ENCODE measurements at places on chromosomes 12 and 14.
A peak's percentile ranks its signal among the peaks of the same experiment; 100 is the strongest.

DNA sequence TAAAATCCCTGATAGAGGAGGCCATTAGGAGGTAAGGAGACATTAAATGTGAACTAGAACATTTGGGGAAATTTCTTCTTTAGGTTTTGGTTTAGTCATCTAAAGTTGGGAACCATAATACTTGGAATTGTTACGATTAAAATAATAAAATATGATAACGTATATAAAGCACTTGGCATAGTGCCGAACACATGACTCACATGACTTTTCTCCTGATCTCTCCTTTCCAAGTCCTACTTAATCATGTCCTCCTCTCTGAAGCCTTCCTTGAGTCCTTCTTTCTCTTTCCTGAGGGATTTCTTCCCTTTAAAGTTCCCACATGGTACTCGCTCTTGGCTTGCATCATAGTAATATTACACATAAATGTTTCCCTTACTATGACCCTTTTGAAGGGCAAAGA, 20.0 kb downstream of the BEST3 start:
- DNase-seq, result no peak

- no peak for DNase-seq
These were observed 16.3 kb downstream of the CYP46A1 start for GRCh38 chr14:99700379-99700778.

- DNase-seq, result no peak
These were observed 12.7 kb downstream of the GCH1 start for GRCh38 chr14:54889919-54890318.

DNA sequence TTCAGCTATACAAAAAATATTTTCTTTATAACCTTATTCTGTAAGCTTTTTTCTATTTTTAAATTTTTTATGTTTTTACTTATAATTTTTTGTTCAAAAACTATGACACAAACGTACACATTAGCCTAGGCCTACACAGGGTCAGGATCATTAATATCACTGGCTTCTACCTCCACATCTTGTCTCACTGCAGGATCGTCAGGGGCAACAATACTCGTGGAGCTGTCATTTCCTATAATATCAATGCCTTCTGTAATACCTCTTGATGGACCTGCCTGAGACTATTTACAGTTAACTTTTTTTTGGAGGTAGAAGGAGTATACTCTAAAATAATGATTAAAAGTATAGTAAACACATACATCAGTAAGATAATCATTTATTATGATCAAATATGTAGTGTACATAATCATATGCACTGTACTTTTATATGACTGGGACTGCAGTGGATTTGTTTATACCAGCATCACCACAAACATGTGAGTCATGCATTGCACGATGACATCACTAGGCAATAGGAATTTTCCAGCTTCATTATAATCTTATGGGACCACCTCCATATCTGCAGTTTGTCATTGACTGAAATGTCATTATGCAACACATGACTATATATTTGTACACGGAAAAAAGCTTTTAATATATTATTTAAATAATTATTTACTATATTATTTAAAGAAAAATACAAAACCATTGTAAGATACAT, 18.5 kb upstream of the PMCH start:
- DNase-seq, result no peak

- DNase-seq, result no peak
These were observed 208.6 kb upstream of the TMTC1 start for GRCh38 chr12:29992366-29992765.

DNA sequence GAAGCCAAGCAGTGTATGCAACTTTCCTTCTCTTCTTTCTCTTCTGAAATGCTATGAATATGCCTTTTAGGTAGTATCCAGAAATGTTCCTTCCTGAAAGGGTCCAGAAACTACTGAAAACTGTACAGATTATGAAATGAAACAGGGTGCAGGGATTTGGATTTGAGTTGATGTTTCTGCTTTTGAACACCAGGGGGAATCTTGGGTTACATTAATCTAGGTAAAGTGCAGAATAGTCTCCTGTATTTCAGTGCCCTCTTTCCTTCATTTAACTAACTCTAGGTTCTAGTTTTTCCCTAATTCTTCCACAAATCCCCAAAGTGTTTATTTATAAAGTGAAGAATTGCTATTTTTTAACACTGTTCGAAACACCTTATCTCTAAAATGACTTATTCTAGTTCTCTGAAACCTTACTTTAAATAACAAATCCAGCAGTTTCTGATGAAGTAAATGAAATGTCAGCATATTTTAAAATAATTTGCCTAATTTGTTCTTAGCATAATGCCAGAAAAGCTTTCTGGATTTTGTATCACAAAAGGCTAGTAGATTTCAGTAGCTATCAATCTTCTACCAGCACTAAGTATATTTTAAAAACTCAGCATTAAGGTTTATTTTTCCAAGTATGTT, 111.9 kb downstream of the LRRK2 start:
- DNase-seq, result no peak

GRCh38 chr12:93056971-93057535, 128.0 kb upstream of the EEA1 start:
- DNase-seq, result no peak

- DNase-seq, result no peak
These were observed 91.8 kb downstream of the DDX51 start for GRCh38 chr12:132052196-132052932.

- peak; percentile 73 for DNase-seq
These were observed 168.4 kb upstream of the AVPR1A start for GRCh38 chr12:63319386-63319785.

DNA sequence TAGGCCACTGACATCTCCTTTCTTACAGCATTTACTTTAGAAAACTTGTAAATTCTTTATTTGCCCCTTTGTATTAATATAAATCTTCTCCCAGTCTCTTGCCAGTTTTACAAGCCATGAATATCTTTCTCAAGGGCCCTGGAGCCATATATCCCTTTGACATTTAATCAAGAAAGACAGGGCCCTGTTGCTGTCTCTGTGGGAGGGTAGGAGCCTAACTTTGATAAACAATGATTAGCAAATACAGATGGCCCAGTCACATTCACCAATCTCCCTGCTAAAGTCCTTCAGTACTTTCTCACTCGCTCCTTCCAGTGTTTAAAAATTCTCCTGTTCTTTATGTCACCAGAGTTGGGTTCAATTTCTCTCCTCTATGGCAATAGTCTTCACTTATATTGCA, 479.8 kb upstream of the USP15 start:
- no peak for DNase-seq

DNA sequence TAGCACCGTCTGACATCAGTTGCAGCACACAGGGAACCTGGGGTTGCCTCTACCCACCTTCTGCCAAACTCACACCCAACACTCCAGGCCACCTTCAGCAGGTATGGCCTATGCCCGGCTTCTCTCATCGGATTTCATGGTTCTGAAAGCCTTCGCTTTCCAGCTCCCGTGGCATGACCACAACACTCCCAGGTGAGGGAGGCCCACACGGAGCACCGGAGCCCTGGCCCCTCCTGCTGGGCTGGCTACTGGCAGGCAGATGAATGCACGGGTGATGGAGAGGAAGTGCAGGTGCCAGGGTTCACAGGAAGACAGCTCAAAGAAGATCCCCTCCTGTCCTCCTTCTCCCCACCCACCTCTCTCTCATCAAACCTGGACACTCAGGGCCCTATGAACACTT, 37.2 kb downstream of the CACNA2D4 start:
- DNase-seq, result no peak

DNA sequence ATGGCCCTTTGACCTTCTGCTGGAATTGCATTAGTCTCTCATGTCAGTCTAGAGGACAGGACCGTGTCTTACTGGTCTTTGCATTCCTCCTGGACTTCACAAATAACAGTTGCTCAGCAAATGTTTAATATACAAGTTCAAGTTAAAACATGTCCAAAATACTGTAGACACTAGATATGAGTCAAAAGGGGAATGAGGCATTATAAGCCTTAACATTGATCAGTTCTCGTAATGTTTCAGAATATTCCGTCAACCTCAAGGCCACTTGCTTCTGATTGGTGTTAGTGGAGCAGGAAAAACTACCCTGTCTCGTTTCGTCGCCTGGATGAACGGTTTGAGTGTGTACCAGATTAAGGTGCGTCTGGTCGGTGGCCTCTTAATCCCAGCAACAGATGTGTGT, 59.9 kb downstream of the HSP90AA1 start:
- no peak for DNase-seq

DNA sequence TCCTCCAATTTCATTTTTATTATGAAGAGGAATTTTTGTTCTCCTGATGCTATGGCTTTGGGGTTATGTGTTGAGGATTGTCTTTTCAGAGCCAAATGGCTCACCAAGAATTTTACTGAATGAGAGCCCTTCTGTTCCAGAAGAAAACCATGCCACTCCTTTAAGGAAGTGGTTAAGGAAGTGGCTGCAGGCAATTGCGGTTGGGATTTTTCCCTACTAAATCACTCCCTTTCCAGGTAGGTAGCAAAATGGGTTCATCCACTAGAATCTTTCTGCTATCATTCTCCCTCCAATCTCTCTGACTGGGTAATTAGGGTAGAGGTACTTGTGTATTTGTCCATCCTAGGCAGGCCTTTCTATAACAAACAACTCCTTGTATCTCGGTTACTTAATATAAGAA, 163.1 kb downstream of the TTC8 start:
- no peak for DNase-seq

DNA sequence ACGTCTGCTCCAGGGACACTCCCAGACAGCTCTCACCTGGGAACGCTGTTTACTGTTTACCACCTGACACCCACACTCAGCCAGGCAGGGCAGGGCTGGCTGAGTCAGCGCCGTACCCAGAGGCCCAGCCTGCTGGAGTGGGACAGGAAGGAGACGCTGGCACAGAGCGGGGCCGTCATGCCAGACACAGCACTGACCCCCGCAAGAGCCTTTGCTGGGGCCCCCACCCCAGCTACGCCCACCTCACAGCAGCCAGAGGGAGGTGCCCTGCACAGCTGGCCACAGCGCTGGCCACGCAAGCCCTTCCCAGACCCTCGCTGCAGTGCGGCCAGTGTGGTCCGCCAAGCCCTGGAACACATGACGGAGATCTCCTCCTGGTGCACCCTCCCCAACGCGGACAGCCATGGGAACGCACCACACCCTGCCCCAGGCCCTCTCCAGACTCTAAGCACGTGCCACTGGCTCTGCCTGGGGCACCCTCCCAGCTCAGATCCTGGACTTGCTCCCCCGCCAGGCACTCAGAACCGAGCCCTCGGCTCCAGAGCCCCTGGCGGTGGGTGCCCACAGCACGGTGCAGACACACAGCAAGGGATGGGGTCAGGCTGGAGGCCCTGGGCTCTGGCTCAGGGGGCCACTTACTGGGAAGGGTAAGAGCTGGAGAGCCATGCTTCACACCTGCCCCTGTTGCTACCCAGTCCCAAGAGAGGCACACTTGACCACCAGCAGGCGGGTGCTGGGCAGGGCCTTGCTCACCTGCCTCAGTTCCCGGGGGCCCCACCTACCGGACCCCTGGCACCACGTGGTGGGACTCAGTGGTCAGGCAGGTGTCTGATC, 5.7 kb downstream of the AHNAK2 start:
- DNase-seq, result no peak

DNA sequence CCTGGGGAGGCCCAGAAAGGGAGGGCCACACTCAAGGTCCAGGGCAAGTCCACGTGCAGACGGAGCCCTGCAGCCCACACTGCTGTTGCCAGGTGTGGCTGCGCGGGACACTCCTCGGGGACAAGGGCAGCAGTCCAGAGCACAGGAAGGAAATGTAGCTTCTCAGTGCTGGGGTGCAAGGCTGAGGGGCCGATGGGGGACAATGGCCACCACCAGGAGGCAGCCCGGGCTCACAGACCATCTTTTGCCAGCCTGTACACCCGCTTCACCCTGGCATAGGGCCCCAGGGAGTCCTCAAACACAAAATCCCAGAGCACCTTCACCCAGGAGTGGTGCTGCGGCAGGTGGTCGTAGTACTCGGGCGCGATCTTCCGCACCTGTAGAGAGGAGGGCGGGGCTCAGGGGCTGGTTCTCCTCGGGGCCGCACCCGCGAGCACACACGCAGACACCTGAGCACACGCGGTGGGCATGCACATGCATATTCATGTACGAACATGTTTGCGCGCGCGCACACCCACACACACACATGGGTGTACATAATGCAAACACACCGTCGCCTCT, 12.8 kb downstream of the DEGS2 start:
- no peak for DNase-seq

GRCh38 chr14:64733321-64733720, 29.1 kb downstream of the PLEKHG3 start:
- no peak for DNase-seq

Data from GDM1 (cell line).